Epithelial cell of esophagus (primary cell): ENCODE measurements at places on chromosomes 2 and 18.

DNA sequence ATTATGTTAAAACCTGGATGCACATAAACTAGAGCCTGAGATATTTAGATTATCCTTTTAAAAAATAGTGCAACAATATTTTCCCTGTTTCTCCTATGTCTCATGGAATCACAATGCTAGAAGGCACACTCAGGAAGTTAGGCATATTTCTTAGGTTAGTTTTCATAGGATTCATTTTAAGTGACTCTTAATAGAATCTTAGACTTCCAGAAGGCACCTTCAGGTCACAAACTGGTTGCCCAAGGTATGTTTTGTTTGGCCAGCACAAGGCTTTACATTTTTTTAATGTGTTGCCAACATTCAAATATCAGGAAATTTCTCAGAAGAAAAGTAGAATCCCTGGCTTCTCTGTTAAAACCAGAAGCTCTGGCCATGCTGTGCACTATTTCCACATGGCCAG, 129.3 kb downstream of the LNPK start:
- DNase-seq, result no peak

GRCh38 chr18:69774831-69775230, 172.8 kb downstream of the CD226 start:
- DNase-seq, result no peak

DNA sequence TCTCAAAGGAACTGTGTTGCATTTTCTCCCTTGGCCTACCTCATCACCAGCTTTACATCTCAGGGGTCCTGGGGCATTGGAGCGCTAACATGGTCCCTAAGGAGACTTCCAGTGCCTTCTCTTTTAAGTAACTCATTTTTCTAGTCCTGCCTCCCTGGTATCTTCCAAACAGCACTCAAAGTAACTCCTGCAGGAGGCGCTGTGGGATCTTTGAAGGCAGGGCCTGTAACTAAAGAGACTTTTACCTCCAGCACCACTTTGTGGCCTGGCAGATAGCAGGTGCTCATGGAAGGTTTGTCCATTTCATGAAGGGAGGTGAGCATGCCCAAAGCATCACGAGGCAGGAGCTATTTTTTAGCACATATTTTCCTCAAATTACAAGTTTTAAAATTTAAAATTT, 411.0 kb upstream of the GYPC start:
- no peak for DNase-seq

GRCh38 chr18:54590945-54591344, at the start of gene DYNAP:
Gene DYNAP, plus strand, starts transcription at chr18:54591245. Its CDS starts 38 bp downstream, at chr18:54591283.
- DNase-seq, result no peak

GRCh38 chr2:102025016-102025501, 33.3 kb downstream of the IL1R2 start:
- DNase-seq, result peak; percentile 65

- no peak for DNase-seq
Observed at GRCh38 chr2:241738040-241738686, 3.7 kb downstream of the D2HGDH start.

DNA sequence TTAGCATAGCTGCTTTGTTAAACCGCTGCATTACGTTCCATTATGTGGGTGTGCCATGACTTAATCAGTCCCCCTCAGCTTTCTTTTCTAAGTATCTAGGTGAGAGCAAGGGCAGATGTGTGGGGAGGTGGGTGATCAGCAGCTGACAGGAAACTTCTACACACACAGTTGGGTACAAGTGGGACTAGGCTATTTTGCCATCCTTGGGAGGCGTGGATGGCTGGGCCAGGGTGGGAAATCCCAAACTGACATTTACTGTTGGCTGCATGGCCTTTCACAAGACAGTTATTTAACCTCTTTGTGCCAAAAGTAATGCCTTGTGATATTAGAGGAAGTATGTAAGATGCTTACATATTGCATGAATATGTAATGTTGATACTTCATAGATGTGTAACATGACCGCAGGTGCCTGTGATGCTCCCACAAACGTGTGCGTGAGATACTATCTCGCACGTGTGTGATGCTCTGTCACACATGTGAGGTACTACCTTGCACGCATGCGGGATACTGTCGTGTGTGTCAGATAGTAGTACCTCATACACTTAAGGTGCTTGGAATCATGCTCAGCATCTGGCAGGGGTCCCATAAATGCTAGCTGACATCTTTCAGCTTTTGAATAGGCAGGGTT, 314.5 kb downstream of the PRKCE start:
- DNase-seq, result no peak
